Activated naive CD8-positive, alpha-beta T cell treated with anti-CD3 and anti-CD28 coated beads, Interleukin-2, amount 10 ng/mL, durations not matched to agents 7 days and 5 days (primary cell): ENCODE measurements at places on chromosomes 13 and 19.

- no peak overlapping the region for H3K27ac ChIP-seq
- H3K4me3 ChIP-seq: peak overlapping the region; percentile 44
- H3K27me3 ChIP-seq: peaks cover 33% of the 10 kb centered on the region
- H3K36me3 ChIP-seq: no peaks in the 10 kb centered on the region
Measured at GRCh38 chr19:38975861-38976271, 324 bp upstream of the FBXO17 start.

DNA sequence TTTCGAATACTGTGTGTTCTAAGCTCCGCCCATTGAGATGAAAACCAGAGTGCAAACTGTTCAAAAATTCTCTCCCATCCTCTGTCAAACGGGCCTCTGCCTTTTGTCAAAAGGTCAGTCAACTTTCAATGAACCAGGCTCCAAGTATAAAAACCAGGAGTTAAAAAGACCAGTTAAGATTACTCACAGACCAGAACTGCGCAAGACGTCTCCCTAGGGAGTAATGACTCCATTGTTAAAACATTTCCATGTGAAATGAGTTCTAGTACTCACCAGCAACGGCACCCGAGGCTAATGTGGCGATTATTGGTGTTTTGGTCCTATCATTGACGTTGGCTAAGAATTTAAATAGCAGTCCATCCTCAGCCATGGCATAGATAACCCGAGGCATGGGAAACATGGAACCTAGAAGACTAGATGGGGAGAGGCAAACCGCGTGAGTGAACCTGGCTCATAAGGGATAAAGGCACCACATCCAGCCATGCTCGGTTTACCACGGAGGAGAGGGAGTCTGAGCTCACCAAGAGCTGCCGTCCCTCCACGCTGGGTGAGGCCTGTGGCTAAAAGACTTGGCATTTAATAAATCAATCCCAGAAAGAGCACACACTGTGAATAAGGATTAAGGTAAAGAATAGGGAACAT lies 73.3 kb downstream of the SLC7A1 start:
- H3K27me3 ChIP-seq: no peaks in the 10 kb centered on the region
- no peak overlapping the region for H3K27ac ChIP-seq
- no peaks in the 10 kb centered on the region for H3K4me1 ChIP-seq
- no peak overlapping the region for H3K4me3 ChIP-seq

- no peaks in the 10 kb centered on the region for H3K27me3 ChIP-seq
- no peaks in the 10 kb centered on the region for H3K36me3 ChIP-seq
- no peak for DNase-seq
Measured at GRCh38 chr13:32863596-32863995, 152.6 kb upstream of the KL start.

DNA sequence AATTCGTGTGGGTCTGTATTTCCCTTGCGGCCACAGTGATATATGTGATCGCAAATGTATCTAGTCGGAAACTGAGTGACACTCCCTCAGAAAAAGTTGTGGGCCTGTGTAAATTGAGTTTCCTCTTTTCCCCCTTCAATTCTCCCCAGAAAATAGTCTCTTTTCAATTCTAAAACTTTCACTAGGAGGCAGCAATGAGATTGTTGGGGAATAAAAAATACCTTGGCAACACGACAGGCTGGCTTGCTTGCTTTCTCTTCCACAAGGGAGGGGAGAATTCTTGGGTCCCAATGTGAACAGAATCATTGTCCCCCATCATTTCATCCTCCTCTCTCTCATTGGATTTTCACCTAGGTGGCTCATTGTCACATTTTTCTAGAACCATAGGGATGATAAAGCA lies 3.7 kb upstream of the SOX21 start:
- H3K4me3 ChIP-seq: no peak overlapping the region
- H3K27me3 ChIP-seq: peaks cover 62% of the 10 kb centered on the region
- H3K36me3 ChIP-seq: no peaks in the 10 kb centered on the region
- H3K27ac ChIP-seq: no peak overlapping the region

GRCh38 chr13:114145256-114145655 lies 12.8 kb upstream of the RASA3 start:
- peaks cover 42% of the 10 kb centered on the region for H3K4me1 ChIP-seq
- peaks cover 2% of the 10 kb centered on the region for H3K36me3 ChIP-seq
- peak overlapping the region; percentile 72 for H3K27ac ChIP-seq
- peak; percentile 27 for DNase-seq
- H3K4me3 ChIP-seq: no peak overlapping the region

GRCh38 chr19:40542202-40542859 lies 34.3 kb upstream of the SHKBP1 start:
- no peak overlapping the region for H3K27ac ChIP-seq
- no peaks in the 10 kb centered on the region for H3K4me1 ChIP-seq
- DNase-seq: no peak
- H3K4me3 ChIP-seq: no peak overlapping the region

DNA sequence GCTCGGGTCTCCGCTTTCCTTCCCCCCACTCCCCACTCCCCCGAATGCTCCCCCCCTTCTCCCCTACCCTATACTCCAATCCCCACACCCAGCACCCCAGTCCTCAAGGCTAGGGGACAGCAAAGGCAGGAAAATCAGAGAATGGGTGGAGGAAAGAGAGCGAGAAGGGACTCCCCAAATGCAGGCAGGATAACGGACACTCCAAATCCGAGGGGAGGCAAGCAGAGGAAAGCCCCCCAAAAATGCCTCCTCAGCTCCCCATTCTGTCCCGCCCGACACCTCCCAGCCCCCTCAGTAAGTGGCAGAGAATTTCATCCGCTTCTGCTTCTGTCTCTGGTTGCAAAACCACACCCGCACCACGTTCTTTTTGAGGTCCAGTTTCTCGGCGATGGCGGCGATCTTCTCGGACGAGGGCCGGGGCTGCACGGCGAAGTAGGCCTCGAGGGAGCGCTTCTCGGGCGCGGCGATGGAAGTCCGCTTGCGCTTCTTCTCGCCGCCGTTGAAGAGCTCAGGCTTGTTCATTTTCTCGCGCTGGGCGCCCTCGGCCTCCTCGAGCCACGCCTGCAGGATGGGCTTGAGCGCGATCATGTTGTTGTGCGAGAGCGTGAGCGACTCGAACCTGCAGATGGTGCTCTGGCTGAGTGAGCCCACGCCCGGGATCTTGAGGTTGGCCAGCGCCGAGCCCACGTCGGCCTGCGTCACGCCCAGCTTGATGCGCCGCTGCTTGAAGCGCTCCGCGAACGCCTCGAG lies 2.1 kb downstream of the POU4F1 start:
- H3K36me3 ChIP-seq: peaks cover 2% of the 10 kb centered on the region
- H3K4me3 ChIP-seq: peak overlapping the region; percentile 22
- peak; percentile 46 for DNase-seq
- H3K27me3 ChIP-seq: peaks cover 88% of the 10 kb centered on the region

- H3K4me3 ChIP-seq: no peak overlapping the region
- H3K27me3 ChIP-seq: no peaks in the 10 kb centered on the region
- H3K4me1 ChIP-seq: peaks cover 7% of the 10 kb centered on the region
Measured at GRCh38 chr13:40163066-40164000, 503.1 kb downstream of the FOXO1 start.

DNA sequence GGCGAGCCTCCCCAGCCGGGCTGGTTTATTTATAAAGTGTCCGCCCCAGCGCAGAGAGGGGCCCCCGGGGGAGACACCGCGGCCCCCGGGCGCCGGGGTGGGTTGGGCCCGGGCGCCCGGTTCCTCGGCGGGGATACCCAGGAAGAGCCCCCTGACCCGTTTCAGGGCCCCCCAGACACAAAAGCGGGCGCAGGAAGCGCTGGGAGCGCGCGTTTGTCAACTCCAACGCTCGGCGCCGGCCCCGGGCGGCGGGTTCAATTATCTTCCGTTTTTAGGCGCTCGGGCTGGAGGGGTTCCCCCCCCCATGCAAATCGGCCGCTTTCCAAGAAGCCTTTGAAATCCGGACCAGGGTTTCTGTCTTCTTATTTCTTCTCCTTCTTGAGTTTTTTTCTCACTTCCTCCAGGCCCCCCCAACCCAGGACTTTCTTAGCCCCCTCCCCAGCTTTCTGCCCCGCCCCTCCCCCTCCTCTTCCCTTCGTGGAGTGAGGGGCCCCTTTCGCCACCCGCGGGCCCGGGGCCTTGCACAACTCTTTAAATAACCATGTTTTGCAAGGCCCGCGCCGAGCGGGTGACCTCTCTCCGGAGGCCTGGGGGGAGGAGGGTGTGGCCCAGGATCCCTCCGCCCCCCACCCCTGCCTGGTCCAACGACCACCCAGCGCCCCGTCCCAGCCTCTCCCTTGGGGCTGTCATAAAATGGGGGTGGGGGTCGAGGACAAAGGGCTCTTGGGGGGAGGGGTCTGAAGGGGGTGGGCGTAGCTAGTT lies 935 bp downstream of the ARID3A start:
- peaks cover 11% of the 10 kb centered on the region for H3K36me3 ChIP-seq
- no peaks in the 10 kb centered on the region for H3K27me3 ChIP-seq
- peak overlapping the region; percentile 70 for H3K27ac ChIP-seq
- DNase-seq: peak; percentile 71
- peaks cover 6% of the 10 kb centered on the region for H3K4me1 ChIP-seq

DNA sequence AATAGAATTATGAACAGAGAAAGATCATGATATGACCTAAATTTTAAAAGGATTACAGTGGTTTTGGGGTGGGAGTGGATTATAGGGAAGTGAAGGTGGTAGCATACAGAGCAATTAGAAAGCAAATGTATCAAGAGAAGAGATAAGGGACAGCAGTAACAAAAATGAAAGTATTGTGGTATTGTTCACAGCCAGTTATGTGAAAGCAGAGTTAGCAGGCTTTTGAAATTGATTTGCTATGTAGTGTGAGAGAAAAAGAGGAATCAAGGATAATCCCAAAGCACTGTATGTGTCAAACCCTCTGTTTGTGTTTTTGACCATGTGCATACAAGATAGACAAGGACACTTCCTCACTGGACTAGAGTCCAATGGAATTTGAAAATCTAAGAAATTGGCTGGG lies 1721.4 kb downstream of the PCDH9 start:
- no peak for DNase-seq
- no peak overlapping the region for H3K4me3 ChIP-seq
- no peaks in the 10 kb centered on the region for H3K27me3 ChIP-seq
- no peaks in the 10 kb centered on the region for H3K36me3 ChIP-seq
- no peak overlapping the region for H3K27ac ChIP-seq

GRCh38 chr13:52673465-52673864 lies 20.8 kb downstream of the SUGT1 start:
- no peaks in the 10 kb centered on the region for H3K4me1 ChIP-seq
- no peaks in the 10 kb centered on the region for H3K27me3 ChIP-seq
- H3K36me3 ChIP-seq: peaks cover 17% of the 10 kb centered on the region
- DNase-seq: no peak

DNA sequence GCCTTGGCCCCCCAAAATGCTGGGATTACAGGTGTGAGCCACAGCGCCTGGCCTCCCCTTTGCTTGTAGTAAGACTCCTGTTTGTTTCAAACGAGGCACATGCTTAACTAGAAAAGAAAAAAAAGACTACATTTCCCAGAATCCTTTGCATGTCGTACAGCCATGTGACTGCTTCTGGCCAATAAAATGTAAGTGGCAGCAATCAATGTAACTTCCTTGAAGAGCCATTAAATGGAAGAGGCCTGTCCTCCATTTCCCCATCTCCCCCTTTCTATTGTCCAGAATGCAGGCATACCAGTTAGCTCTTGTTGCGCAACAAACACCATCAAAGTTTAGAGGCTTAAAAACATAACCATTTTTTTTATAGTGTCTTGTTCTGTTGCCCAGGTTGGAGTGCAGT lies 10.4 kb upstream of the GPR32 start:
- no peak overlapping the region for H3K4me3 ChIP-seq
- no peak for DNase-seq
- H3K36me3 ChIP-seq: no peaks in the 10 kb centered on the region
- H3K27ac ChIP-seq: no peak overlapping the region
- no peaks in the 10 kb centered on the region for H3K4me1 ChIP-seq

- no peaks in the 10 kb centered on the region for H3K36me3 ChIP-seq
- no peaks in the 10 kb centered on the region for H3K27me3 ChIP-seq
- H3K4me1 ChIP-seq: no peaks in the 10 kb centered on the region
- H3K27ac ChIP-seq: no peak overlapping the region
- no peak for DNase-seq
Measured at GRCh38 chr13:62747152-62747551, 1331.5 kb upstream of the PCDH20 start.

- H3K36me3 ChIP-seq: no peaks in the 10 kb centered on the region
- H3K27ac ChIP-seq: no peak overlapping the region
- H3K4me1 ChIP-seq: peaks cover 9% of the 10 kb centered on the region
- no peak overlapping the region for H3K4me3 ChIP-seq
Measured at GRCh38 chr19:35879068-35879467, 10.7 kb downstream of the APLP1 start.

DNA sequence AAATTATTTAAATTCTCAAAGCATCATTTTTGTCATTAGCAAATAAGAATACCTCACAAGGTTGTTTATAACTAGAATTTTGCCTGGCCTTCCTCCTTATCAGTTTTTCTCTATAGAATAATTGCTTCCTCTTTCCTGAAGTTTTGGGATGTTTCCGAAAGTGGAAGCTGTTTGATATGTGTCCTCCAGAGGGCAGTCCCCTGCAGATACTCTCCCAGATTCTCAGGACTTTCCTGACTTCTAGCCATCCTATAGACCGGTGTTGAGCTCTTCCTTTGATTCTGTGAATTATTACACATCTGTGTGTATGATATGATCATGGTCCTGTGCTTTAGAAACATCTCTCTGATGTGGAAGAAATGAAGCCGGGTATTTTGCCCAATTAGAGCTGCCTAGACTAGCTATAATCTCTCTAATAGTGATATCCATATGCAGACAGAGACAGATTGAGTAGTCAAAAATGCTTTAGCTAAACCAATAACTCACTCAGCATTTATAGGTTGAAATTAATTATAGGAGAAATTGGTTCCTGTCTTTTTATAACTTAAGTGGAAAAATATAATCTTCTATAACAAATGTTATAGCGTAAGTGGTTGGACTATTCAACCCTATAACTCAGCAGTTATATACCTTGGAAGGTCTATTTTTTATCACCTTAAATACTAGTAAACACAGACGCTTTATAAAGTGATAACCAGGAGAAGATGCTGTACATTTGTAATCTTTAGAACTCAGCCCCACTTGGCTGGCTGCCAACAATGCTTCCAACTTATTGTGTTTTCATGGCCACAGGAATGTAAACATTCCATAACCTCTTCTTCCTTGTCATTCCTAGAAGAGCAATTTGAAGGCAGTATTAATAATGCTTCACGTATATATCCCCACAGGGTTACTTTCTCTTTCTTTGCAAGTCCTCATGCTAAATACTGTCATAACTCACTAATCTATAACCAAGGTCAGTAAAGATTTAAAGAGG lies 201.0 kb upstream of the RXFP2 start:
- H3K27ac ChIP-seq: no peak overlapping the region
- no peak for DNase-seq
- H3K36me3 ChIP-seq: no peaks in the 10 kb centered on the region
- no peaks in the 10 kb centered on the region for H3K27me3 ChIP-seq
- no peak overlapping the region for H3K4me3 ChIP-seq
- H3K4me1 ChIP-seq: no peaks in the 10 kb centered on the region

- no peak for DNase-seq
- peaks cover 77% of the 10 kb centered on the region for H3K27me3 ChIP-seq
- H3K36me3 ChIP-seq: peaks cover 8% of the 10 kb centered on the region
Measured at GRCh38 chr19:10291554-10292205, 1.9 kb downstream of the ICAM5 start.

DNA sequence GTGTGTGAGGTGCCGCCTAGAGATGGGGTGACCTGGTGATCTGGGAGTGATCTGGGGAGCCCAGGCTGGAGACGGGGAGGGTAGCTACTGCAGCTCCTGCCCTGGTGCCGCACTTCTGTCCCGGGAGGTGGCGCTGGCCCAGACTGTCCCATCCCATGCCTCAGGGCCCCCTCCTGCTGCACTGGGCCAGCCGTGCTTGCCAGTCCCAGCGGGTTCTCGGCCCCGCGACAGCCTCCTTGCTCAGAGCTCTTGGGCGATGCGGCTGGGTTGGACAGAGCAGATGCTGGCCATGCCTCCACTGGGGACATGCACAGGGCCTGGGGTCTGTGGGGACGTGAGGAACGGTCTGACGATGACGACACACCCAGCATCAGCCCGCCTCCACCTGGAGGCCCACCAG lies 2.5 kb downstream of the RAX2 start:
- peaks cover 10% of the 10 kb centered on the region for H3K36me3 ChIP-seq
- H3K27ac ChIP-seq: no peak overlapping the region
- H3K27me3 ChIP-seq: no peaks in the 10 kb centered on the region
- H3K4me1 ChIP-seq: peaks cover 14% of the 10 kb centered on the region
- no peak for DNase-seq
